MG63 (cell line): ENCODE measurements at places on chromosomes 3 and 15. TPM values are rescaled to one million over a fixed set of nuclear protein-coding genes. Genes with fewer than 3 reads are reported as not detected.

Gene SHC4
- total RNA-seq, result not detected in 2 replicates

Gene AQR
- total RNA-seq, result 10.9 and 15.5 TPM in 2 replicates

Gene ZPLD1
- total RNA-seq, result not detected in 2 replicates

Gene FILIP1L
- total RNA-seq, result 19.9 and 31.5 TPM in 2 replicates

Gene CHRM5
- total RNA-seq, result not detected in 2 replicates

Gene CD96
- total RNA-seq, result not detected in 2 replicates

Gene MORC1
- total RNA-seq, result not detected in 2 replicates

Gene CDC25A
- total RNA-seq, result 11.2 and 25.3 TPM in 2 replicates

Gene EEFSEC
- 6.8 and 12.4 TPM in 2 replicates for total RNA-seq

Gene ECT2
- 49.2 and 84.5 TPM in 2 replicates for total RNA-seq

Gene RIOX2
- 72.3 and 76.2 TPM in 2 replicates for total RNA-seq

Gene SH3GL3
- total RNA-seq, result 0.15 and 2.4 TPM in 2 replicates

Gene DGKG
- 0.12 and 2.6 TPM in 2 replicates for total RNA-seq

Gene CDHR4
- total RNA-seq, result 0.10 TPM in 1 of 2 replicates, not detected in the other

Gene TMEM44
- total RNA-seq, result 15.4 and 40.9 TPM in 2 replicates

Gene IQGAP1
- 52.8 and 81.8 TPM in 2 replicates for total RNA-seq

Gene TOPBP1
- total RNA-seq, result 52.2 and 64.0 TPM in 2 replicates

Gene COL6A5
- not detected in 2 replicates for total RNA-seq

Gene RTP3
- total RNA-seq, result not detected in 2 replicates

Gene ZMYND10
- 0.43 TPM in 1 of 2 replicates, not detected in the other for total RNA-seq

Gene TMEM207
- not detected in 2 replicates for total RNA-seq

Gene SLC15A2
- total RNA-seq, result not detected in 2 replicates

Gene PML
- 19.5 and 39.8 TPM in 2 replicates for total RNA-seq

Gene BUB1B
- total RNA-seq, result 49.2 and 55.0 TPM in 2 replicates

Gene CAV3
- total RNA-seq, result not detected in 2 replicates

Gene COL6A6
- total RNA-seq, result not detected in 2 replicates

Gene RGMA
- 0.47 TPM in 1 of 2 replicates, not detected in the other for total RNA-seq

Gene SLC28A2
- total RNA-seq, result not detected in 2 replicates

Gene STRIT1
- total RNA-seq, result not detected in 2 replicates

Gene PRKAR2A
- total RNA-seq, result 7.8 and 11.0 TPM in 2 replicates

Gene FAH
- 44.8 and 93.3 TPM in 2 replicates for total RNA-seq

Gene GPR156
- total RNA-seq, result 0.91 and 1.1 TPM in 2 replicates

Gene MITF
- total RNA-seq, result 4.7 and 9.0 TPM in 2 replicates

Gene LINGO1
- total RNA-seq, result 0.44 TPM in 1 of 2 replicates, not detected in the other

Gene UBP1
- total RNA-seq, result 44.8 and 50.2 TPM in 2 replicates

Gene CACNA2D3
- 1.2 and 2.0 TPM in 2 replicates for total RNA-seq
